ENCODE measurements at places on chromosomes 6 and 20.

DNA sequence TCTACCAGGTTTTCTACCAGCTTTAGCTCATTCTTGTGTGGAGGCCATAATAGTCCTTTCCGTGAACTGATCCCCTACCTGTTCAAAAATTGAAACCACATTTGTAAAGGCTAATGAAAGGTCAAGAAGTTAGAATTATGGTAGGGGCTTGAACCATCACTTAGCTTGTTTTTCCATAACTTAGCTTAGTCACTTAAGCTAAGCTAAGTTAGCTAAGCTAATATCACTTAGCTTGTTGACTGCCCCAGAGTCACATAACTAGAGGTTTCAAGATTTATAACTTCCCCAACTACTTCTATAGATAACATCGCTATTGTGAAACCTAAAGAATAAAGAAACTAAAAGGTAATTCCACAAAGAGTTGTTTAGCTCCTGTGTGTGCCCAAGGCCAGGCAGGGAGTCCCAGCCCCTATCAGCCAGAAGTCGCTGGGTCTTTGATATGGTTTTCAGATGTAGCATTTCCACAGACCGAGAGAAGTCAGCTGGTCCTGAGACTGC is 131.8 kb downstream of the VEGFA start:
- DNase-seq, result no peak

DNA sequence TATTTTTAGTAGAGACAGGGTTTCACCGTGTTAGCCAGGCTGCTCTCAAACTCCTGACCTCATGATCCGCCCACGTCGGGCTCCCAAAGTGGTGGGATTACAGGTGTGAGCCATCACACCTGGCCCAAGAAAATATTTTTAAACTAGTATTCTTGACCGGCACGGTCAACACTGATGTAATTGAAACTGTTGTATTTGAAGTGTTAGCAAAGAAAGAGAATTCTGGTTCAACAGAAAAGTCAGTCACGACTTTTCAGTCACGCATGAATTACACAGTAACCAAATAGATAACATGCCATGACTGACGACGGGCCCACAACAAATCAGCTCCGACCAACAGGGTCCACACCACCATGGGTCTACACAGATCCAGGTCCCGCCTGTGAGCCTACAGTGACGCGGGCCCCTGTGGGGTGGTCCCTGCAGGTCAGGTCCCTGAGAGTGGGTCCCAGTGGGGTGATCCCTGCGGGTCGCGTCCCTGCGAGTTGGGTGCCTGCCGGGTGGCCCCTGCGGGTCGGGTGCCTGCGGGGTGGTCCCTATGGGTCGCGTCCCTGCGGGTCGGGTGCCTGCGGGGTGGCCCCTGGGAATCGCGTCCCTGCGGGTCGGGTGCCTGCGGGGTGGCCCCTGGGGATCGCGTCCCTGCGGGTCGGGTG is 1.0 kb downstream of the GMEB2 start:
- peak; percentile 67 for DNase-seq

- peak; percentile 63 for DNase-seq
Observed at GRCh38 chr6:37565267-37566110, 65.8 kb upstream of the CCDC167 start.

DNA sequence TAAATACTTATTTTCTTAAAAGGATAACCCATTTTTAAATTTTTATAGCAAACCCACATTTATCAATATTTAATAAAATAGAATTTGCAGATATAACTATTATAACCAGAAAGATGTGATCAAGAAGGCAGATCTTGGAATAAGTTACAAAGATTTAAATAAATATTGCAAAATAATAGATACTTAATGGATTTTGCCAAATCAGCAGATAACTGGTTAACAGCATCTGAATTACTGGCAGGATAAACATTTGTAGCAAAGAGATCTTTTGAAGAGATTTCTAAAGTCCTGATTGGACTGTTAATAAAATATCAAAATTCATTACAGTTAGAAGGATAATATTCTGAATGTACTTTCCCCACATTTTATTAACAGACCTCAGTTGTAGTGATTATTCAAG is 144.2 kb downstream of the PDSS2 start:
- no peak for DNase-seq

- DNase-seq, result no peak
Observed at GRCh38 chr20:46618316-46619100, 32.8 kb downstream of the SLC13A3 start.

- DNase-seq, result no peak
Observed at GRCh38 chr20:25247518-25247955, 348 bp upstream of the PYGB start.

DNA sequence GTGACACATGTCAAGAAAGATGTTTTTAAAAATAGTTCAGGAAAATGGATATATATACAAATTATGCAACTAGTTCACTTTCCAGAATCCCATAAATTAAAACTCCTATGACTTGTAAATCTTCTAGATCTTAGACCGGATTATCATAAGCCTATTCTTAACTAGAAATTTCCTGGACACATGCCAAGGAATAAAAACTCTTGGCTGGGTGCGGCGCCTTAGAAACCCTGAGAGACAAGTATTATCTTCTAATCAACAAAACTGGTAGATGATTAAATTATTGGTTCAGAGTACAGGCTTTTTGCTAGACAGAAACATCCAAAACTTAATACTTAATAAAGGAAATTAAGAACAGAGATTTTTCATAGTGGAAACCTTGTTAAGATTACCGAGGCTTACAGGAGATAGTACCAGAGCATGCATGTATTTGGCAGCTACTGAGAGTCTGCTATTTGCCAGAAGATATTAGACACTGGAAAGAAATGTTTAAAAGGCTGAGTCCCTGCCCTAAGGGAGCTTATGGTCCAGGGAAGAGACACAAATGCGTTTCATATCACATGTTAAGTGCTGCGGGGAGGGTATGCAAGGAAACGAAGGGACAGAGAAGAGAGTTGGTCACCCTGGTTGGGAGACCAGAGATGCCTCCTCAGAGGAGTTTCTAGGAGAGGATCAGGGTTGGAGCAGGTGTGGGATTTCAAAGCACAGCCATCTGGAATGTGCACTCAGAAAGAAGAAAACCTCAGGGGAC is 46.5 kb upstream of the IFNGR1 start:
- DNase-seq, result no peak

DNA sequence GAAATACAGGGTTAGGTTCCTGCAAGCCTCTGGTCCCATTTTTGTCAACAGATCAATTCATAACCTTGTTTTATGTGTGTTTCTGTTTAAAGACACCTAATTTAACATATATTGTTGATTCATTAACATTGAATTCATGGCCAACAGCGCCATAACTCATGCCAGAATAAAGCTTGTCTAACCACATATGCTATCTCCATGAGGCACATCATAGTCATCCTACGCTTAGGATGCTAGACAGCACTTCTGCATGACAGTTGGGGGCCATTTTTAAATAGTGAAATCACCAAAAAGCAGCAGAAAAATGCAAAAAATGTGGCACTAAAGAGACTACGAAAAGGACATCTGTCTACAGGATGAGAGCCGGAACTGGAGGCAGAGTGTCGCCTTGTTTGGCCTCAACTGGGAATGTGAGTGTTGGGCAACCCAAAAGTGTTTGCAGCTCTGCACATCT is 37.9 kb downstream of the TRAM2 start:
- DNase-seq, result no peak

DNA sequence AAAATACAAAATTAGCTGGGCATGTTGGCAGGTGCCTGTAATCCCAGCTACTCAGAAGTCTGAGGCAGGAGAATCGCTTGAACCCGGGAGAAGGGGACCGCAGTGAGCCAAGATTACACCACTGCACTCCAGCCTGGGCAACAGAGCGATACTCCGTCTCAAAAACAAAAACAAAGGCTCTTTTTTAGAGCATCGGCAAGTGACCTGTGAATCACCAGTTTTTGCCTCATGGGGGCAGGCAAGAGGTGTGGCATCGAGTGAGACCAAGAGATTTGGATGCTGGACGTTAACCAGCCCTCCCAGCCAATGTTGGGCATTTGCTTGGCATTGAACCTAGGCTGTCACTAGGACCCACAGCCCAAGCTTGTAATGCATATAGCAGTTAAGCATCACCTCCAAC is 14.6 kb upstream of the CDK5RAP1 start:
- DNase-seq, result no peak

DNA sequence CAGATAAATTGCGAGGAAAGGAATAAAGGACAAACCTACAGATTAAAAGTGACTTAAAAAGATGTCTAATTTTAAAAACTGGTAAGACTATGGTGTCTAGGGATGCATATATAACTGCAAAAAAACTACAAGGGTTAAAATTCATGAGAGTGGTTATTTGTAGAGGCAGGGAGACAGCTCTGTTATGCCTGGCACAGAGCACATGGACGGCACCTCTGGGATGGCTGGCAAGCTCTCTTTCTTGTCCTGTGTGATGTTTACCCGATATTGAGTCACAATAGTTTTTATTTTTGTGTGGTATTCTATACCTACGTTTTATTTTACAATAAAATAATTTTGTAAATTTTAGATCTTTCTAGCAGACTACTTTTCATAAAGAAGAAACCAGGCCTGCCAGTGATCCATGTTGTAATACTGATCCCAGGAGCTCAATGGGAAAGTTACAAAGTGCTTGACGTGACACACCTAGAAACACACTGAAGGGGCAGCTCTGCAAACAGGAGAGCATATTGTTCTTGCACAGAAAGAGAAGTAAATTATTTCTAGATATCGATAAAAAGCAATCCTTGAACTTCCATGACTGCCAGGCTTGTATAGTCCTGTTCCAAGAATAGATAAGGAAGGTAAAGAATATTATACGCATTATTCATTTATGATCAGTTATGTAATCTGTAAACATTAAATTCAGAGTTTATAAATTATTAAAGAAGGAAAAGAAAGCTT is 290.0 kb downstream of the PTPRK start:
- DNase-seq, result no peak

Measured in right forelimb (tissue), 1 donor.